Left ventricle myocardium superior (tissue), 1 donor: ENCODE measurements at places on chromosomes 5 and 9. TPM values are rescaled to one million over a fixed set of nuclear protein-coding genes. Genes with fewer than 3 reads are reported as not detected.

Gene NTNG2
- 1.9 TPM for total RNA-seq

Gene STC2
- 6.8 TPM for total RNA-seq

Gene UBE2QL1
- total RNA-seq = 22.1 TPM

GRCh38 chr5:2142456-2142954 lies 259.8 kb upstream of the IRX4 start:
- DNase-seq = no peak

GRCh38 chr9:37575001-37575400 lies 1.2 kb downstream of the FBXO10 start:
- no peak for DNase-seq

Gene WWC1
- 4.3 TPM for total RNA-seq

DNA sequence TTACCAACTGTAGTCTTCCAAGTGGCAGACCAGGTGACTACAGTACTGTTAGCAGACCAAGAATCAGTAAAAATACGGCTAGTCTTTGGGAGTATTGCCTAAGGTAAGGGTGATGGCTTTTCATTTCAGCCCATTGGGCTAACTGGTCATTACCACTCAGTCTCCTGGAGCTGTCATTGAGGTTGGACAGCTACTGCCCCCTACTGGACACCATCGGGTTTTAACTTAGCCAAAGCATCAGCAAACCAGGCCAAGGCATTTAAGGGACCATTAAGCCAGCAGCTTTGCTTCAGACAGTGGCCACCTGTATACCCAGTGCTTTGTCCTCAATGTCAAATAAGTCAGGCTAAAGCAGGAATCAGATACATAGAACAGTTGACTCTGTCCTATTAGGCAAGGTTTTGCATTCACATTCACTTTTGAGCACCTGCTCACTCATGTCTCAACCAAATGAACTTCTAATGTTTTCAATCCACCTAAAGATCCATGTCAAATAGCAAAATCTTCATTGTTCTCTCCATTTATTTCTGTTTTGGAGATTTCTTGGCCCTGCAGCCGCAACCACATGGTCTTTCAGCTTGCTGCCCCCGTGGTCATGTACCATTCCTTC lies 117.2 kb downstream of the INVS start:
- no peak for DNase-seq

Gene DMRT3
- not detected for total RNA-seq

- no peak for DNase-seq
These were observed 10.5 kb downstream of the PTTG1 start for GRCh38 chr5:160432196-160432595.

Gene ADGRD2
- total RNA-seq = not detected

DNA sequence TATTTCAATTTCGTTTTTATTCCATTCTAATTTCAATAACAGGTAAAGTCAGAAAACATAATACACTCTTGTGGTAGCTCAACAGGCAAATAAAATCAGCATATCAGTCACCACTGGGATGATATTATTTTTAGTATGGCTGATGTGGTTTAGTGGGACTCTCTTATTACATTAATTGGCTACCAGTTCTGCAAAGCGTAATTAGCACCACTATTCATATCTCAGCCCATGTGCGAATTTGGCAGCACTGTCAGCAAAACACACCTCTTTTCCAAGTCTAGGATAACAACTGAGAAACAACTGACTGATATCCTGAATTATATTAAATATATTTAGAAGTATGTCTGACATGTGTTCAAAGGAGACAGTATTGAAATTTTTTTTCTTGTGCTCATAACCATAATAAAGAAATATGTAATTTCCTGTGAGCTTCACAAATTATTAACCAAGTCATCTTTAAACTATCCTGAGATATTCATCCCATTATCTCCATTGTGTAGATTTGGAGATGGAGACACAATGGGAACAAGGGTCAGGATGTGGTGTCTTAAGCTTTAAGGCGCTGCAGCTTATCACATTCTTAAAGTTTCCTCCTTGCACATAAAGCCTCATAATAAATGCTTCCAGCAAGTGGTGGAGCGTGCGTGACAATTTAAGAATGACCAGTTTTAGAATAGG lies 212.4 kb downstream of the TLE1 start:
- no peak for DNase-seq

GRCh38 chr5:181133083-181133482 lies 2.1 kb upstream of the OR2V1 start:
- DNase-seq = no peak

DNA sequence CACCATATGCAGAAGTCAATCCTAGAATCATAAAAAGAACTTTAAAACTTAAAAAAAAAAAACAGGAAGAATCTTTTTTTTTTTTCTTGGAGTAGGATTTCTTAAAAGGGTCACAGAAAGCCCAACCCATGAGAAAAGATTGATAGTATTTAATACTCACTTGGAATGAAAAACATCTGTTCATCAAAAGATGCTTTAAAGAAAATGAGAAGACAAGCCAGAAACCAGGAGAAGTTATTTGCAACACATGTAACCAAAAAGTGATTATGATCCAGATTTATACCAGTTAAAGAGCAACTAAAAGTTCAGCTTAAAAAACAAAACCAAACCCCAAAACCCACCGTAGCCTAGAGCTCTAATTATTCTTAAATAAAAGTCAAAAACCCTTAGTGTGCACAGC lies 69.3 kb downstream of the TLE4 start:
- no peak for DNase-seq

DNA sequence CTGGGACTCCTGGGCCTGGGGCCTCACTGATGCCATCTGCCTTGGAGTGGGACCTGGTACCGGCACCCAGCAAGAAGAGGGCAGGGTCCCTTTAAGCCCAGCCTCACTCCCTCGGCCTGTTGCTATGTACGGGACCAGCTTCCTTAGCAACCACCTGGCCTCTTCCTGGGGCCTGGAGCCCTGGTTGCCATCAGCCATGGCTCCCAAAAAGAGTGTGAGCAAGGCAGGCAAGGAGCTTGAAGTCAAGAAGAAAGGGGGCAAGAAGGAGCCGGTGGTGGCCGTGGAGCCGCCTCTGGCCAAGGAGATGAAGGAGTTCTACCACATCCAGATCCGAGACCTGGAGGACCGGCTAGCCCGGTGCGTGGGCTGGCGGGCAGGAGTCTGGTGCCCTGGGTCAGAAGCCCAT lies at the start of gene CFAP157:
CFAP157 (plus strand) TSS at position 153 of the 406 bp plus-strand sequence; CDS start at position 197, 44 bp downstream.
- DNase-seq = no peak

- DNase-seq = no peak
These were observed 75.7 kb upstream of the SAP30L start for GRCh38 chr5:154370119-154370518.

GRCh38 chr5:125554355-125554754 lies 807.9 kb upstream of the ZNF608 start:
- no peak for DNase-seq

- DNase-seq = no peak
These were observed 17.2 kb upstream of the ROR2 start for GRCh38 chr9:91967259-91967658.

DNA sequence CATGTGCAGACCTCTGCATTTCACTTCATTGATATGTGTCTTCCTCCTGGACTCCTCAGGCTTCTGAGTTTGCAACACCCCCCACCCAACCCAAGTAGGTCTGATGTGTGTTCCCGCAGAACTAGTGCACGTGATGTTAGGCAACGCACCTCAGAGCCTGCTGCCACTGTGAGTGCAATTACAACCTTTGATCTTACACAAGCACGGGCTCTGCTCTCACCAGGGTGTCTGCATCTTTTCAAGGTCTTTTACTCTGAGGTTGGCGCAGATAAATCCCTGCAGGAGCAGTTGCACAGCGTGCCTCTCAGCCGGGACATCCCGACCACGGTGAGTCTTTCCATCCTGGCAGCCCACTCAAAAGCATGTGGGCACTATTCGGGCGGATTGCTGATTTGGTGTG lies 80.1 kb downstream of the EGFLAM start:
- no peak for DNase-seq

DNA sequence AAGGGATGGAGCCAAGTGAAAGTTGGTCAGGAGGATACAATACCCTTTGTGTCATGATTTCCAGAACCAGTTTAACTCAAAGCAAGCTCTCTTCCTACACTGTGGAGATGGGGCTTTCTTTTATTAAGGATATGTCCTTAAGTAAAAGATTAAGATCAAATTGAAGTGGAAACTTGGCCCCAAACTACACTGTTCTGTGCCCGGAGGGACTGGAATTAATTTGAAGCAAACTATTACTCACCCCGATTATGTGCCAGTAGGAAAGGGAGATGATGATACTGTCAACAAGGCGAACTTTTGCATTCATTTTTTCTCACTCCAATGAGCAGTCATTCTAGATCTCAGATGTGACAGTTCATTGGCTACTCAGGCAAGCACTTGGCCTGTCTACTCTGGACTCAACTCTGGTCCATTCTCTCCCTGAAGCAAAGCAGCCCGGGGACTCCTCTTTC lies 186.7 kb downstream of the NTRK2 start:
- DNase-seq = no peak

Gene DNLZ
- total RNA-seq = 40.2 TPM

DNA sequence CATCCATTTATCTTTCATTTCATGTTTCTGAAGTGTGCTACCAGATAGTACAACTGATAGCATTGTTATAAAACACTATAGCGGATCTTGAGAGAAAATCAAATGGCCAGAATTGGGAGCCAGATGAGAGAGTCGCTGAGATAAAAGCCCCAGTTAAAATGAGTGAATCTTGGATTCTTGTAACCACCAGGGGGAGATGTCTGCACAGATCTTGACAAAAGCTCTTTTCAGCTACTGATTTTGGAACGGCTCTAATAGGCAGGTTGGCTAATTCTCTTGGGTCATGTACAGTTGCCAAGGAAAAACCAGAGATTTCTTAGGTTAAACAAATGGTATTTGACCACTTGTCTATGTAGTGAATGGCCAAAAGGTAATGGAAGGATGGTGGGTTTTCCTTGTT lies 21.7 kb downstream of the F2RL2 start:
- no peak for DNase-seq

Gene NMRK1
- 18.2 TPM for total RNA-seq

- DNase-seq = no peak
These were observed 143.0 kb upstream of the SHB start for GRCh38 chr9:38212016-38212415.

Gene STRBP
- total RNA-seq = 21.3 TPM

- no peak for DNase-seq
These were observed 35.6 kb downstream of the IL6ST start for GRCh38 chr5:55959208-55959607.

- no peak for DNase-seq
These were observed 79.1 kb upstream of the CPEB4 start for GRCh38 chr5:173809014-173809413.

- no peak for DNase-seq
These were observed 92.0 kb downstream of the AMBP start for GRCh38 chr9:113985968-113986585.

DNA sequence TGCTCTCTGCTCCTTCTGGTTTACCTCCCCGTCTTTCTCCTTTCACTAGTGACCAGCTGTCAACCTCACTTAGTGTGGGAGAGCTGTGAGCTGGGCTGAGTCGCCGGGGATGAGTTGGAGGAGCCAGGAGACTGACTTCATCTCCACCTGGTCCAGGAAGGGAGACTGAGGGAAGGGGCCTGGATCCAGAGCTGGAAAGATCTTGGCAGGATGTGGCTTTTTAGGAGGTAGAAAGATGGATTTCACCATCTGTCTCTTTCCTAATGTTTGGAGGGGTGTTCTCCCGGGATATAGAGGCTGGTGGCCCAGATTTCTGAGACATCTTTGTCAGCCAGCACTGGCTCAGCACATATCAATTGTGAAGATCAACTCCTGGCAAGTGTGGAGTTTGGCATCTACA lies 37.1 kb upstream of the TNC start:
- DNase-seq = no peak

GRCh38 chr9:69376651-69377050 lies 51.6 kb downstream of the ENTREP1 start:
- peak; percentile 51 for DNase-seq
